ENCODE measurements at places on chromosomes 1 and 21.

GRCh38 chr1:93734999-93735398, 53.4 kb upstream of the BCAR3 start:
- no peak for DNase-seq

GRCh38 chr1:203289281-203289981, 15.9 kb upstream of the BTG2 start:
- DNase-seq = no peak

DNA sequence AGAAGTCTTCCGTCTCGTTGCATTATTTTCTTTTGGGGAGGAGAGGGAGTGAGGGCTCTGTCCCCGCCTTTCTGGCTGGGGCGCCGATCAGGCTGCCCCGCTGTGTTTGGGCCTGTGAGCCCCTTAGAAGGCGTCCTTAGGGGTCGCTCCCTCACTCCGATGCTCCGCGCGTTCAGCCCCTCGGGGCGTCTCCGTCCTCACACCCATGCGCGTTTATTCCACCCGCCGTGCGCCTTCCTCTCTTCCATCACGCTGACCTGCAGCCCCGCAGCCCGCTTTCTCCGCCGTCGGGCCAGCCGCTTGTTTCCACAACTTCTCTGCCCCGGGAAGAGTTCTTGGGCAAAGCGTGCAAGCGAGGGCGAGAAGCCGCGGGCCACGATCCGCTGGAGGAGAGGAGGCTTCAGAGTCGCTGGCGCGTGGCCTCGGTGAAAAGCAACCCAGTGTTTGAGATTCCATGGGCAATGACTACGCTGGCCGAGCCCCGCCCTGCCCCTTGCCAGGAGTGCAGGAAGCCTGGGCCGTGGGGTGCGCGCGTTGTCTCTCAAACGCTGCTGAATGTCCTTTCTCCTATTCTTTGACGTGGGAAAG, 27.7 kb downstream of the TRIM11 start:
- no peak for DNase-seq

GRCh38 chr1:3865606-3866160, 8.4 kb downstream of the DFFB start:
- DNase-seq = no peak

DNA sequence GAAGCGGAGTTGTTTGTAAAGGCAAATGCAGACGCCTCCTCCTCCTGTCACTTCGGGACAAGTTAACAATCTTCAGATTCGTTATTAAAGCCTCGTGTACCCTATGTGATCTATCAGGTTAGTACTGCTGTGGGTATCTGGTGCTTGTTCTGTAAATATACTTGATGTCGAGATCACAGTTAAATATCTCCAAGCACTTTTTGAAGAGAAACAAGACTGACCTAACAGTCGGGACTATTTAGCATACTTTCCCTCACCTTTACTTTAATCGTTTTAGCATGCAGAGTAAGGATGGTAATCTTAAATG, 710 bp downstream of the KLHL20 start:
- DNase-seq = no peak

DNA sequence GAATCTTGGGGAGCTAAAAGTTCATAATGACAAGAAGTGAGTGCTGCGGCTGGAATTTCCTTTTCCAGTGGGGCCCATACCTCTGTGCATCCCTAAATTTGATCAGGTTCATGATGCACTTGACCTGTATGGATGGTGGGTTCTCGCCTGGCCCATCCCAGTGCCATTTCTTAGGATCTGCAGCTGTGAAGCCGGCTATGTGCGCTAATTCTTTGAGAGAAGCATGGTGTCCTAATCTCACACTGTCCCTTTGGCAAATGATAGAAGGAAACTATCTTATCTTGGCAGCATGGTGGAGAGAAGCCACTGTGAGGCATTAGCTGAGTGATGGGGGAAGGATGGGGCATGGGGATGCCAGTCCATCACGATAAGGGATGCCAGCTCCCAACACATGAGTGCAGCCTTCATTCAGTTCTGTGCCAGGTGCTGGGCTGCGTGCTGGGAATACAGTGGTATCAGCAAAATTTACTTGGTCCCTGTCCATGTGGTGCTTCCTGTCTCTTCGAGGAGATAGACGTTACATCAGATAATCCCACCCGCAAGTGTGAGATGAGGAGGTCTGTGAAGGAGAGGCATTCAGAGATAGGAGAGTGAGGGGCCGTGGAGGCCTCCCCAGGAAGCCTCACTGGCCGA, 30.5 kb downstream of the STUM start:
- no peak for DNase-seq

GRCh38 chr1:12203216-12204007, 26.4 kb upstream of the VPS13D start:
- no peak for DNase-seq

GRCh38 chr1:24923485-24924113, 6.5 kb downstream of the RUNX3 start:
- no peak for DNase-seq

GRCh38 chr1:236099355-236099974, 34.6 kb upstream of the NID1 start:
- DNase-seq = no peak

DNA sequence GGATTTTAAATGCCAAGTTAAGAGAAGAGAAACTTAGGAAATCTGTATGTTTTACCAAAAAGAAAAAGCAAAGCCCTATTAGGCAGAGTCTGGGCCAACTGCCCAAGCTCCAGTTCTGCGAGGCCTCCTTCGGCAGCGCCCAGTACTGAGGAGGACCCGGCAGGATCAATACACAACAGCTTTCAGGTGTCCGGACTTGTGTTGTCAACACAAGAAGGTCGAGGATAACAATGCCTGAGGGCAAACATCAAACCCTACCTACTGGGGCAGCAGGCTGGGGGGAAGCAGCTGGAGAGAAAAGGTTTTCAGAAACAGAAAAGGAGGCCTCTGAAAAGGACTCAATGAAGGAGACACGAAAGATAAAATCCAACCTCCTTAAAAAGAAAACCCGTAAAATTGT, 98.1 kb upstream of the GJB5 start:
- no peak for DNase-seq

- no peak for DNase-seq
These were observed 114.4 kb upstream of the GADD45A start for GRCh38 chr1:67570486-67571143.

- DNase-seq = no peak
These were observed 245.1 kb downstream of the LBR start for GRCh38 chr1:225182716-225183115.

DNA sequence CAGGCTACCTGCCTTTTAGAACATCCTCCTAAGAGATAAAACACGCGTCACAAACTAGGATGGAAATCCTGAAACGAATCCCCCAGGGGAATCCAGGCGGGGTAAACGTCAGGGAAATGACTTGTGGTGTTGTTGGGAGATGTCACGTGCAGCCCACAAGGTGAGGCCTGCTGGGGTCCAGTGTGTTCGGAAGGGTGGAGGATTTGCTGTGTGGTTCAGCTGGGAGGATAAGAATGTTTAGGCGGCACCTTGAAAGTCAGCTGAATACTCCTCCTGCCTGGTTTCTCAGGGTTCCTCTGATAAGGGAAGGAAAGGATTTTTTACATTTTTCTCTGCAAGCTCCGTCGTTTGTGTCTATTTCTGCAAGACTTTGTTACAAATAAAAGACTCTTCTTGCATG, 74.7 kb upstream of the EFHD2 start:
- DNase-seq = no peak

DNA sequence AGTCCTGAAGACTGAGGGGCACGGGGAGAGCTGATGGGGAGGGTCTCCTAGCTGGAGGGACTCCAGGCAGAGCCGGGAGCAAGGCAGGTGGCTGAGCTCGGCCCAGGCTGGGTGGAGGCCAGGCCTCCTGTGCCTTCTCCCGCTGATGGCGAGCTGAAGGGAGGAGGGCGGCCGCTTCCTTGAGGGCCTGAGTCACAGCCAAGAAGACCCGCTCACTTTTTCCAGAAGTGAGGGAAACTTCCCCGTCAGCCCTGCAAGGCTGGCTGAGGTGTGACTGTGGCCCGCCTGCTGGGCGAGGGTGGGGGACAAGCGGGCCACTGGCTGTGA, 1.7 kb upstream of the VWA1 start:
- no peak for DNase-seq

- no peak for DNase-seq
These were observed 205.0 kb upstream of the GRIK3 start for GRCh38 chr1:37239225-37239740.

GRCh38 chr1:113416496-113416895, 26.2 kb downstream of the MAGI3 start:
- no peak for DNase-seq

DNA sequence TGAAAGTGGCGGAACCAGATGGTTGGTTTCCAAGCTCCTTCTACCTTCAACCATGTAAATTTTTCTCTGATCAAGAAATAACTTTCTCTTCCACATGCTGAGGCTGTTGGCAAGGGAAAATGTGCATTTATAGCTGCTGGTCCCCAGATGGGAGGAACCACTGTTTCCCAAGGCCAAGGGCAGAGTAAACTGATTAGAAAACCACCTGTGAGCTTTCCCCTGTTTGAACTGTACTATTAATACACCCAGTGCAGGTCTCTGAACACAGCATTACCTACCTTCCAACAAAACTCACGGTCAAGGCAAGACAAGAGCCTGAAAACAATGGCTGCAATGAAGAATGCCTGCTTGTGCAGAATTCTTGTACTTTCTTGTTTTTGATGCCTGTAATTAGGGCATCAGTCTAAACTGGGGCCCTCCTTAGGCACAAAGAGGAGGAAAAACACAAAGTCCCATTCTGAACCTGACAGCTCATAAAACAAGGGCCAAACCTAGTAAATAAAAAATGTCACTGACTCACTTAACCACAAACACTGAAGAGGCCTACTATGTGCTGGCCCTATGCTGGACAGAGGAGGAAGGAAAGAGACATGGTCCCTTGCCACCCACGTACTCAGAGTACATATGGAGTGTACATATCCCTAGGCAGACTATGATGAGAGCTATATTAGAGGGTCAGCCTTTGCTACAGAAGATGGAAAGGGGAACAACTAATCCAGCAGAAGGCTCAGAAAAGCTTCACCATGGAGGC, 2.6 kb downstream of the MKNK1 start:
- DNase-seq = no peak

DNA sequence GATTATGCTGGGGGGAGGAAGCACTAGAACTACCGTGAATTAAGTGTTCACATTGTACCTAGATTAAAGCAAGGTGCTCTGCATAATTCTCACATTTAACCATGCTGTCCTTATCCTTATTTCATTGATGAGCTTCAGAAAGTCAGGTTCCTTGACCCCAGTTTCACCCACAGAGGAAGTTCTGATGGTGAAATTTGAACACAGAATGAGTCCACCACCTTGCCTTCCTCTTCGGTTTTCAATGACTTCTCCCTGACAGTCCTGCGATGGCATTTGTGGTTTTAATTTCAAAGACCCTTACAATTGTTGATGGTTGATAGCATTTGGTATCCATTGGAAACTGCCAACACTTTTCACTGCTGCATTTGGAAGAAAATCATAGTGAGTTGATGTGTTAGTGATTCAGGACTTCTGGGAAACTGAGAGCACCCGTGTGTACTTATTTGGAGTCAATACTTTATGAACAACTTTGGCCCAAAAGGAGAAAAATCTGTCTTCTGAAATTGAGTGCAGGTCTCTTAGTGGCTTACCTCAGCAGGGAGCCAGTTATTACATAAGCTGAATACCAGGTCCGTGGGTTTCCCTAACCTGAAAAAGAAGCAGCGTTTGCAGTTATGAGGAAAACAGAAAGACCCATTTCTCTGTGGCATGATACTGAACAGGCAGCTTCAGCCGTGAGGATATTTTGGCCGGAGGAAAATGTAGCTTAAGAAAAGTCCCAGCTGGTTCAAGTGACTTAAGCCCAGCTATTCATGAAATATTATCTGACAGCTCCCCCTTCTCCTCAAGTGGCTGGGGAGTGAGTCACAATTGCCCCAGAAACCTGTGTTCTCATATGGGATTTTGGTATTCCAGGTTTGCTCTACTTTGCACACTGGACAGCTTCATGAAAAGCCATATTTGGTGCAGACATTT, 47.5 kb downstream of the ROR1 start:
- no peak for DNase-seq
